ENCODE measurements at places on chromosomes 7 and 10. TPM values are rescaled to one million over a fixed set of nuclear protein-coding genes. Genes with fewer than 3 reads are reported as not detected.

GRCh38 chr10:15035385-15036301 lies 8.1 kb upstream of the OLAH start:
- no peak for DNase-seq

- DNase-seq, result no peak
Observed at GRCh38 chr10:1297566-1298301, 241.5 kb downstream of the WDR37 start.

GRCh38 chr10:95880704-95881103 lies 27.1 kb upstream of the CC2D2B start:
- no peak for DNase-seq

DNA sequence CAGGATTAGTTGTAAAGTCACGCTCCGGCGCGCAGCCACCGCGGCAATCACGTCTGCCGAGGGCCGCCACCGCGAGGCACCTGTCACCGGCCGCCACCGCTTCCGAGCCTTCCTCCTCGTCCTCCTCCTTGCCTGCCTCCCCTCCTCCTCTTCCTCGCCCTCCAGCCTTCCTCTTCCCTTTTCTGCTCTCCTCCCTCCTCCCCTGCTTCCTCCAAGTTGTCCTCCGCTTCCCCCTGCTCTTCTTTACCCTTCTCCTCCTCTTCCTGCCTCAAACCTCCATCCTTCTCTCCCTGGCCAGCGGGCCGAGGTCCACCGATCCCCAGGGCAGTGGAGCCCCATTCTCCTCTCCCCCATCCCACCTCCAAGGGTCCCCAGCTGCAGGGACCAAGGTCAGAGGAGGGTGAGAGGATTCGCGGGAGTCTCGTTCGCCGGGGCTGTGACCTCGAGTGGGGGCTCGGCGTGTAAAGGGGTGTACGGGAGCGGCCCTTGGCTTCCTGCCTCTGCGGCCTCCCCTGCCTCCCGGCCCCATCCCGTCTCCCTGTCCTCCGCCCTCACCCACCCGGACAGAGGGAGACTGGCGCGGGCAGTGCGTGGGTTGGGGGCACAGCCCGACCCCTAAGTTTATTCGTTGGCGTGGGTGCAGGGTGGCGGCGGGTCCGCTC lies 89.5 kb upstream of the PAX2 start:
- DNase-seq, result no peak

- no peak for DNase-seq
Observed at GRCh38 chr10:73876157-73876556, 1.8 kb upstream of the CAMK2G start.

DNA sequence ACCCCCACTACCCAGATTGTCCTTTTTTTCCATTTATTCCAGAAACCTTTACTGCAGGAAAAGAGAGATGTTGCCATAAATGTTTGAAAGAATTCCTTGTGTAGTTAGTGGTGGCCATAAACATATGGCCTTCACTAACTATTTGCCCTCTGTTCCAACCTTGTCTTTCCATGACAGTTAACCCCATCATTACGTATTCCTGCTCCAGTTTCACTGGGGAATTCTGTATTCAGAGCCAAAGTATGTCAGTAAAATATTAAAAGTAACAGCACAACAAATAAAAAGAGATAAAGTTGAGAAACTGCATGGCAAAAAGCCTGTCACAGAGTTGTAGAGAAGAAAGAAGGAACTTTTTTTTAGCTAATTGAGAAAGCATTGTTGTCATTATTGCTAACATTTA lies 261.3 kb downstream of the BICC1 start:
- no peak for DNase-seq

GRCh38 chr7:139947021-139947420 lies 115.7 kb downstream of the PARP12 start:
- no peak for DNase-seq

DNA sequence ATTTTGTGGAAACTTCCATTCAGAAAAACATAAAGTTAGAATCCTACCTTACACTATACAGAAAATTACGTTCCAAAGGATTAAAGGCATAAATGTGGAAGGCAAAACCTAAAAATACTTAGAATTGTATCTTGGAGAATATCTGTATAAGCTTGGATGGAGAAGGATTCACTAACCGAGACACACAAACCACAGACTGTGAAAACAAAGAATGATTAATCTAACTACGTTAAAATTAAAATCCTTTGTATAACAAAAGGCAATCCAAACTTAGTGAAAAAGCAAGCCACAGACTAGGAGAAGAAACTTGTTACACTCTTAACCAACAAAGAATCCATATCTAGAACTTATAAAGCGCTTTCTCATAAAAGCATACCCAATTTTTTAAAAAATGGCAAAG lies 678.8 kb downstream of the INHBA start:
- no peak for DNase-seq

- DNase-seq, result no peak
Observed at GRCh38 chr10:58967551-58968388, 208.7 kb upstream of the PHYHIPL start.

DNA sequence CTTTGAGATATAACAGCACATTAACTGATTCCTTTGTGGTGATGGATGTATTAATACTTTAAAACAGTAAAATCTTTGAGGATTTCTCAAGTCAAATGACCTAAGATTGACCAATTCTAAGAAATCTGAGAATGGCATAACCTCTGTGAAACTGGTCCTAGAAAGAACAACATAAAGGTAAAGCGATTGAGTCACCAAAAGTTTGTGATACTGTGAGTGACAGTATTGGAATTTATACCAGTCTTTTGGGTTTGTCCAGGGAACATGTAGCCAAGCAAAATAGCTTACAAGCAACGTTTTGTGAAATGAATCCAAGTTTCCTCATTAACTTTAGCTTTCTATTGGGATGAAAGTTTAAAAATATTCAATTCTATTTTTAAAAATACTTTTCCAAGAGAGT lies 157.4 kb upstream of the TMEM196 start:
- DNase-seq, result no peak

DNA sequence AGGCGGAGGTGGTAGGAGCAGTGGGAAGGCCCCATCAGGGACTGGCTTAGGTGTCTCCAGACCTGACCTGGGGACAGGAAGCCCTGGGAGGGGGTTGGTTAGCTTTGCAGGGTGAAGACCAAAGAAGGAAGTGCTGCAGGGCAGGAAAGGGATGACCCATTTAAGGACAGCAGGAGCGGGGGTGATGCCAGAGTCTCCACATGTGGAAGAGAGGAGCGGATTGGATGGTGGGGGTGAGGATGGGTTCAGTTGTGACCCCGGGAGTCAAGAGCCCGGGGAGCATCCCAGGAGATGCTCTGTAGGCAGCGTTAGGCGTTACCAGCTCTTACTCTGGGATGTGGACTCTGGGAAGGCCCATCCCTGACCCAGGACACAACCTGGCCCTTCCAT lies 3.1 kb upstream of the LDB3 start:
- DNase-seq, result no peak

Gene FAM25A
- 593 TPM for total RNA-seq

Gene ZC3HAV1L
- total RNA-seq, result 44.6 TPM
